ENCODE measurements at places on chromosomes 5 and 9.

DNA sequence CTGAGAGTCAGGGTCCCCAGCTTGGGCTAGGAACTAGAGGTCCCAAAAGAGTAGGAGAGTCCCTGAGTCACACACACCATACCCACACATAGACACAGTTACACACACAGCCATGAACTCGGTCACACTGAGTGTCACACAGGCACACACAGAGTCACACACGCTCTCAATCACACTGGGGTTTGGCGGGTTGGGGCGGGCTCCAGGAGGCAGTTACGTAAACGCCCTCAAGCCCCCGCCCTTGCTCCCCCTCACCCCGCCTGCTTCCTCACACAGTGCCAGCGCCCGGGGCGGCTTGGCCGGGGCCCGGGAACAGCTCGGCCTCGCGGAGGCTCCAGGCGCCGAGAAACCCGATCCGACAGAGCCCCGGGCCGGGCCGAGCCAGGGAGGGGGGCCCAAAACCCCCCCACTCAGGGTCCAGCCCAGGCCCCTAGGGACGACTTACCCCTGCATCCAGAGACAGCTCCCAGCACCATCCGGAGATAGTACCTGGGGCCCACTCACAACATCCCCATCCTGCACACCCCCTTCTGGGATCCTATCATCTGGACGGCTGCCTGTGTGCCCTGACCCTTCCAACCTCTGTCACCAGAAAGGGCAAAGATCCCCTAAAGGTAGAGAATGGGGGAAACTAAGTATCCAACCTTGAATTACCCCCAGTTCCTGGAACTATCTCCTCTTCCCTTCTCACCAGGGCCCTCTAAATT, 3.5 kb upstream of the CNTFR start:
- DNase-seq = no peak

DNA sequence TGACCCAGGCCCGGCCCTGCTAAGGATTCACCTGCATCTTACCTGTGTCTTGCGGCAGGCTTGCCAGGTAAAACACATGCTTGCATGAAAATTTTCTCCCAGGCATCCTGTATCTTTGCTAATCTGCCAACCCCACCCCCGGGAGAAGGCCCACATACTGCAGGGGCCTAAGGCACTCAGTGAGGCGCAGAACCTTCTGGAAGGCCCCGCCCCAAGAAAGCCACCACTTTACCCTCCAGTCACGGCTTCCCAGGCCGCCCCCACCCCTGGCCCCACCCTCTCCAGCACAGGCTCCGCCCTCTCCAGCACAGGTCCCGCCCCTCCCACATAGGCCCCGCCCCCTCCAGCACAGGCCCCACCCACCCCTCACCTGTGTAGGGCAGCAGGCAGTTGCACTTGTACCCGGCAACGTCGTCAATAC, 29.8 kb upstream of the SEC16A start:
- DNase-seq = no peak

- peak; percentile 24 for DNase-seq
Measured at GRCh38 chr9:116174347-116174746, 20.8 kb downstream of the PAPPA start.

DNA sequence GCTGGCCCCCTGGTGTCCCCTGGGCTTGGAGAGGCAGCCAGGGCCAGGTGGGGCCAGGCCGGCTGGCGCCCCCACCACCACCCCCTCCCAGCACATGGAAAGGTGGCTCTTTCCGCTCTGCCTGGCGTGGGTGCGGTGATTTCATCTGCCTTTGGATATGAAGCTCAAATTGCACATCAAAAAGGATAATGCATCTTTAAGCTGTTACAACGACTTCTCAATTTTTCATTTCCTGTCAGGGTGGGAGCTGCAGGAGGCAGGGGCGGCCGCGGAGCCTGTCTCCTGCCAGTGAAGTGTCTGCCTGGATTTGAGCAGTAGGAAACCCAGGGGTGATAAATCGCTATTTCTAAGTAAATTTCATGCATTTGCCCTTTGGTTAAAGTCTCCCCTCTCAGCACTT, 169.2 kb upstream of the MVB12B start:
- no peak for DNase-seq

DNA sequence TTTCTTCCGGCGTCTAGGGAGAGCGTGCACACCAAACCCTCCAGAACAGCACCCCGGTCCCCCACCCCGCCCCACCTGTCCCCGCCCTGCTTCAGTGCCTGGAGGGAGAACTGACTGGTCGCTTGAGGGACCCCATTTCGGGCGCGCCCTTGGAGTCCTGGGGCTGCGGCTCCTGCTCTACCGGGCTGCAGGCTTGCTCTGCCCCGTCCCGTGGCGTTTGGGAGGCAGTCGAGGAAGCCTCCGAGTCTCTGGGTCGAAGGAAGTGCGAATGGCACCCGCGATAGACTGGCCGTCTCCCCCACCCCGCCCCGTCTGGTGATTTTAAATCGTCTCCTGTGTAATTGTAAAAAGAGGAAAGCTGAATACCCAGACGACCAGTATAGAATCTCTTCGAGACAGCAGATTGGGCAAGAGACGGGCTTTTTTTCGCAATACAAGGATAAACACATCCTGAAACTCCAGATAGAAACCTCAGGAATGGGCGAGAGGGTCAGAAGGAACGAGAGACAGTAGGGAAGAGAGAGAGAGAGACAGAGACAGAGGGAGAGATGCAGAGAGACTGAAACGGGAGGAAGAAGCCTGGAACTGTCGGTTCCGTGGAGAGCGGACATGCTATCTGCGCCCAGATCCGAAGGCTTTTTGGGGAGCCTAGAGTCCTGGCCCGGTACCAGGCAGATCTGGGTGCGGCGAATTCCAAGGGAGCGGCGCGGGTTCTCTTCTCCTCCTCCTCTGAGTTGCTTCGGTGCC, 9.9 kb downstream of the PRDM6 start:
- no peak for DNase-seq

GRCh38 chr9:128898382-128898781, 16.4 kb downstream of the LRRC8A start:
- no peak for DNase-seq

DNA sequence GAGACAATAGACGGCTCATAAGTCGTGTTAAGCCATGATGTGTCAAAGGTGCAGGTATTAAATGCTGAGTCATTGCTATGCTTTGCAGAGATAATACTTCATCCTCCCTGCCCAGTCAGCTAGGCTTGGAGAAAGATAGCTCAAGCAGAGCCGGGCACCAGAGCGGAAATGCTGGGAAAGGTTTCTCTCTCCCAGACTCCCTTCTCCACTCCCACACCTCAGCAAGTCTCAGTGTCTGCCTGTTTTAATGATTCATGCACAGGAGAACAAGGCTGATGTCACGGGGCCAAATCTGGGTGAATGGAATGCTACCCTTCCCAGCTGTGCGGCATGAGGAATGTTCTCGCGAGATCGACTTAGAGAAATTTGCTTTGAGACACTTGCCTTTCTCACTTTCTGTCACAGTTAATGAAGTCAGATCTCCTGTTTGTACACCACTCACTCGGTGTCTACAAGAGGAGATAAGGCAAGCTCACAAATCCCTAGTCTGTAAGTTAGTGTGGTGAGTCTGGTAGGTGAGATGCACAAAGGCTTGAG, 204.4 kb downstream of the EFNA5 start:
- peak; percentile 99 for DNase-seq

DNA sequence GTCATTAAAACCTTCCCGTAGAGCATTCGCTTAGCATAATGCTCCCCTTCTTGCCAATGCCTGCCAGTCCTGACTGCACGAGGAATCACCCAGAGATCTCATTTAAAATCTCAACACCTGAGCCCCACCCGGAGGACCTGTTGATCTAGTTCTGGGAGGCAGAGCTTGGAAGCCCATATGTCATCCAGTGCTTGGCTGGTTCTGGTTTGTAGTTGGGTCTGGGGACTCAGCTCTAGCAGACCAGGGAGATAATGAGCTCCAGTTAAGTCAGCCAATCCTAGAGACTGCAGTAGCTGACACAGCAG, 131.8 kb upstream of the DAP start:
- no peak for DNase-seq

GRCh38 chr9:72134801-72135200, 14.4 kb upstream of the GDA start:
- DNase-seq = no peak

- no peak for DNase-seq
Measured at GRCh38 chr9:126614455-126615244, 922 bp downstream of the LMX1B start.

- no peak for DNase-seq
Measured at GRCh38 chr5:168153263-168153875, 138.1 kb upstream of the WWC1 start.

DNA sequence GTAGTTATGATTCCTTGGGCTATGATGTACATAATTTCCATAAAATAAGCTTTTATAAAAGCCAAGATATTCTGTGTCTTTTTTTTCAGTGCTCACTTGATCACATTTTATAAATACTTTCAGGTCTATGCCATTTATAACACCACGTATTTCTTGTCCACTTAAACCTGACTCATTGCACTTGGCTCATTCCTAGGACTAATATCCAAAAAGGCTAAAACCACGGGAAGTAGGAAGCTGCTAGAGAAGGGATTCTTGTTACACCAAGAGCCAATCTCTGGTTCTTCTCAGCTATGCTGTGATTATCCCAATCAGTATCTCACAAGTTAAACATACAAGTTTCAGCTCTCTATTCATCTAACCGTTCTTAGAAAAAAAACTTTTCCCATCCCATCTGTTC, 80.4 kb upstream of the CDH6 start:
- DNase-seq = peak; percentile 88

DNA sequence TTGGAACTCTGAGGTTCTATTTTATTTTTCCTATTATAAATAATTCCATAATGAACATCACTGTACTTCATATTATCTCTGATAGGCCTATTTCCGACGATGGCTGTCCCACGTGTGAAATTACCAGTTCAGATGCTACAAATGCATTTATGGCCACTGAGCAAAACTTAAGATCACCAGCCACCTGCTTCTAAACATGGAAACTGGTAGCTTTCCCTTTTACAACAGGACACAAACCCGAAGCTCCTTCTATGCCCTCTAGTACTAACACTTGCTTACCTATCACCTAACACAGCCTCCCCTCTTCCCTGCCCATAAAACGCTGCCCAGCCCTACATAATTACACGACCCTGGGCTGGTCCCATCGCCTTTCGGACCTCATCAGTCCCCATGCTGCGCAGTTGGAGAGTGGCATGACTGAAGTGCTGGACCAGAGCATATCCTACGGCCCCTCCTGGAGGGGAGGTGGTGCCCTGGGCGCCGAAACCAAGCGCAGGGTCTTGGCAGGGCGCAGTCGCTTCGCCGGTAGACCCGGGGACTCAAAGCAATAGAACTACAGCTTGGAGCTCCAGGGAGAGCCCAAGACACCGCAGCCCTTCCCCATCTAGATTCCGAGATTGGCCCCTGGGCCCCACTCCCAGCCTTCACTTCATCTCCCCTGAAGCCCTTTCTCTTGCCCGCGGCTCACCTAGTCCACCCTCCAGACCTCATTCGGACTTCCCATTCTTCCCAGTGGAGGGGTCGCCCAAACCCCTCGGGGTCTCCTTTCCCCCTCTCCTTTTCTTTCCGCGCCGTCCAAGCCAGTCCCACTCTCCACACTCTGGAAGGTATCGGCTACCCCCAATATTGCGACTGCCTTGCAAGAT, 1.0 kb upstream of the SAP30L start:
- no peak for DNase-seq

- no peak for DNase-seq
Measured at GRCh38 chr5:38284384-38284783, 26.0 kb downstream of the EGFLAM start.

GRCh38 chr5:54756796-54757402, 228.5 kb downstream of the ESM1 start:
- no peak for DNase-seq

- no peak for DNase-seq
Measured at GRCh38 chr5:89106480-89106879, 223.5 kb upstream of the MEF2C start.

DNA sequence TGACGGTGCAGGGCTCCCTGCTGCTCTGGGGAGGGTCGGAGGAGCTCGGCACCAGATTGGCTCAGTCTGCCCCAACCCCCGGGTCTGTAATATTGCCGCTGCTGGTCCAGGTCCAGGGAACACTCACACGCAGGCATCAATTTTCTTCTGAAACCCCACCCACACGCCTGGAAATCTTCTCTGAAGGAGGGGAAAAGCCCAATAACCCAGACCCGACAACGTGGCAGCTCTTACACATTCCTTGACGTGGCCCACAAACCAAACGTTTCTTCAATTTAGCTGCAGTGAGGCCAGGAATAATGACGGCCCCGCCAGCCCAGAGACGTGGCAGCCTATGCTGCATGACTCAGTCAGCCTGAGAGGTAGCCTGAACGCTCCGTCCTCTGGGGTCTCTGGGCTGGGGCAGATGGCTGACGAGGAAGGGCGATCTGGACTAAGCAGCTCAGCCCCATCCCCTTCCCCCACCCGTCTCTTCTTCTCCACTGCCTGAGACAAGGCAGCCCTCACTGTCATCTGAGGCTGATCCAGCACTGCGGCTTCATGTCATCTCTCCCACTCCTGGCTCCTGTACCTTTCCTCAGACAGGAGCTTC, 9.9 kb upstream of the SPARC start:
- no peak for DNase-seq

All from RCC 7860 (cell line).